ENCODE measurements at places on chromosomes 3 and 15.

- no peak overlapping the region for H3K27ac ChIP-seq
- H3K36me3 ChIP-seq, result no peaks in the 10 kb centered on the region
- H3K27me3 ChIP-seq, result no peaks in the 10 kb centered on the region
- no peak overlapping the region for H3K4me3 ChIP-seq
Measured at GRCh38 chr3:45249391-45249790, 23.3 kb upstream of the TMEM158 start.

GRCh38 chr3:48928679-48929078, 10.0 kb downstream of the ARIH2 start:
- H3K36me3 ChIP-seq, result peaks cover 77% of the 10 kb centered on the region
- peaks cover 52% of the 10 kb centered on the region for H3K4me1 ChIP-seq
- DNase-seq, result no peak
- no peaks in the 10 kb centered on the region for H3K27me3 ChIP-seq

DNA sequence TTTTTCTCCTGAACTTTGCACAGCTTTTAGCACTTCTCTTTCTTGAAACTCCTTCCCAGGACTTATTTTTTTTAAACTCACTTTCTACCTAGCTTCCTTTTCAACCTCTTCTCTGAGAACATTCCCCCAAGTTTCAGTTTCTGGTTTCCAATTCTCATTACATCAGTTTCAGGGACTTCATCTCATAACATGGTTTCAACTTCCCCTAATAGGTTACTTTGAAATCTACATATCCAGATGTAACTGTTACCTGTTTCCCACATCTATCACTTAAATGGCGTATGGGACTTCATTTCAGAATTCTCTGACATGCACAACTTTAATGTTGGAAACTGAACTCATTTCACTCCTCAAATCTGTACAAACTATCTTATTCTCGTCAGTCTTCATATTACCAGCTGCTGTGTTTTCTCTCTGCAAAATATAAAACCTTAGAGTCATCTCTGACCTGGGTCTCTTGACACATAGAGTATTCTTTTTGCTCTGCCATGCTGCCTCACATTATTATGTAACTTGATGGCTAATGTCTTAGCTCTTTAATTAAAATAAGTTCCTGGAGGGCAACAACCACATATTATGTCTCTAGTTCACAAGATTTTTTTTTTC, 58.4 kb downstream of the NME9 start:
- no peaks in the 10 kb centered on the region for H3K27me3 ChIP-seq
- H3K4me1 ChIP-seq, result no peaks in the 10 kb centered on the region
- DNase-seq, result no peak

GRCh38 chr15:47991357-47991756, 129.4 kb upstream of the SLC24A5 start:
- H3K4me3 ChIP-seq, result no peak overlapping the region
- DNase-seq, result no peak
- H3K4me1 ChIP-seq, result peaks cover 19% of the 10 kb centered on the region
- no peak overlapping the region for H3K27ac ChIP-seq

DNA sequence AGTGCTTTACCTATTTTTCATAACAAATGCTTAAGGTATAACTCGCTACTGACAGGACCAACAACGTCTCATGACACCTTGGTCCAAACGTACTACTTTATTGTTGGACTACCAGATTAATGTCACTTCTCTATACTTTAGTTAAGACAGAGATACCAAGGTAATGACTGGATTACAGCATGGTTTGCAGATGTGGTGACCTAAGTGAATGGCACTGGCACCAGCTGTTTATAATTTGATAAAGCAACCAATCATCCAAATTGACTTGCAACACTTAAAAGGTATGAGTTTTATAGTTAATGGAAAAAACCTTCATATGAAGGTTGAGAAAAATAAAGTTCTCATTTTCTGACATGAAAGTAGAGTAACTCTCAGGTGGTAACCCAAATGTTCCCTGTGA, 209.0 kb downstream of the NEK10 start:
- H3K27ac ChIP-seq, result no peak overlapping the region
- no peaks in the 10 kb centered on the region for H3K36me3 ChIP-seq
- H3K4me1 ChIP-seq, result no peaks in the 10 kb centered on the region
- no peak for DNase-seq

DNA sequence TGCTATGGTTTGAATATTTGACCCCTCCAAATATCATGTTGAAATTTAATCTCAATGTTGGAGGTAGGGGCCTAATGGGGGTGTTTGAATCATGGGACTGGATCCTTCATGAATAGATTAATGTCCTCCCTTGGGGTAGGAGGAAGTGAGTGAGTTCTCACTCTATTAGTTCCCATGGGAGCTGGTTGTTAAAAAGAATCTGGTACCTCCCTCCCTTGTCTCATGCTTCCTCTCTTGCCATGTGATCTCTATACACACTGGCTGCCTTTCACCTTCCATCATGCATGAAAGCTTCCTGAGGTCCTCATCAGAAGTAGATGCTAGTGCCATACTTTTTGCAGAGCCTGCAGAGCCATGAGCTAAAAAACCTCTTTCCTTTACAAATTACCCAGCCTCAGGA, 177.7 kb upstream of the MCTP2 start:
- H3K27me3 ChIP-seq, result no peaks in the 10 kb centered on the region
- H3K36me3 ChIP-seq, result no peaks in the 10 kb centered on the region
- DNase-seq, result no peak
- H3K27ac ChIP-seq, result no peak overlapping the region
- no peaks in the 10 kb centered on the region for H3K4me1 ChIP-seq

GRCh38 chr3:29512641-29513040, 231.8 kb downstream of the RBMS3 start:
- no peaks in the 10 kb centered on the region for H3K27me3 ChIP-seq
- H3K27ac ChIP-seq, result no peak overlapping the region
- peaks cover 34% of the 10 kb centered on the region for H3K4me1 ChIP-seq
- no peaks in the 10 kb centered on the region for H3K36me3 ChIP-seq
- no peak for DNase-seq

- no peaks in the 10 kb centered on the region for H3K27me3 ChIP-seq
- H3K36me3 ChIP-seq, result no peaks in the 10 kb centered on the region
- no peaks in the 10 kb centered on the region for H3K4me1 ChIP-seq
- no peak overlapping the region for H3K27ac ChIP-seq
- DNase-seq, result no peak
- H3K4me3 ChIP-seq, result no peak overlapping the region
Measured at GRCh38 chr3:188137051-188137450, 16.9 kb upstream of the LPP start.

DNA sequence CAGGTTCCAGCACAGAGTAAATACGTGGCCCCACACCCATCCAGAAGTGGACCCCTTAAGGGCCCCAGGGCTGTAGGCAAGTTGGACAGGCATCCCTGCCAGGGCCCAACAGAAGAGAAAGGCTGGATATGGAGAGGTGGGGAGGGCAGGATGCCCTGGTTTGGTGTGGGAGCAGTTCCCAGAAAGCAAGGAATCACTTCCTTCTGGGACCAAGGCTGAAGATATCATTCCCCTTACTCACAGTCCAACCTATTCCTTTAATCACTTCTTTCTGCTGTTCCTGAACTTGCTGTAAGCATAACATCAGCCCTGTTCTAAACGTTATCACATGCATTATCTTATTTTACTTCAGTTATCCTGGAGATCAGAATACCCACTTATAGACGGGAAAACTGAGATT, 6.1 kb upstream of the MESP2 start:
- H3K27ac ChIP-seq, result no peak overlapping the region
- H3K36me3 ChIP-seq, result no peaks in the 10 kb centered on the region
- no peaks in the 10 kb centered on the region for H3K4me1 ChIP-seq
- no peak overlapping the region for H3K4me3 ChIP-seq
- peak; percentile 18 for DNase-seq
- no peaks in the 10 kb centered on the region for H3K27me3 ChIP-seq

GRCh38 chr15:99414755-99415731, 150.7 kb upstream of the MEF2A start:
- H3K4me1 ChIP-seq, result no peaks in the 10 kb centered on the region
- no peak overlapping the region for H3K4me3 ChIP-seq
- H3K36me3 ChIP-seq, result no peaks in the 10 kb centered on the region
- no peaks in the 10 kb centered on the region for H3K27me3 ChIP-seq
- no peak for DNase-seq

- H3K4me1 ChIP-seq, result no peaks in the 10 kb centered on the region
- H3K27me3 ChIP-seq, result no peaks in the 10 kb centered on the region
- DNase-seq, result no peak
- H3K4me3 ChIP-seq, result no peak overlapping the region
Measured at GRCh38 chr3:26171006-26171405, 381.1 kb downstream of the OXSM start.

GRCh38 chr3:177904621-177905020, 631.6 kb upstream of the KCNMB2 start:
- H3K4me3 ChIP-seq, result no peak overlapping the region
- H3K4me1 ChIP-seq, result peaks cover 22% of the 10 kb centered on the region
- no peaks in the 10 kb centered on the region for H3K27me3 ChIP-seq

DNA sequence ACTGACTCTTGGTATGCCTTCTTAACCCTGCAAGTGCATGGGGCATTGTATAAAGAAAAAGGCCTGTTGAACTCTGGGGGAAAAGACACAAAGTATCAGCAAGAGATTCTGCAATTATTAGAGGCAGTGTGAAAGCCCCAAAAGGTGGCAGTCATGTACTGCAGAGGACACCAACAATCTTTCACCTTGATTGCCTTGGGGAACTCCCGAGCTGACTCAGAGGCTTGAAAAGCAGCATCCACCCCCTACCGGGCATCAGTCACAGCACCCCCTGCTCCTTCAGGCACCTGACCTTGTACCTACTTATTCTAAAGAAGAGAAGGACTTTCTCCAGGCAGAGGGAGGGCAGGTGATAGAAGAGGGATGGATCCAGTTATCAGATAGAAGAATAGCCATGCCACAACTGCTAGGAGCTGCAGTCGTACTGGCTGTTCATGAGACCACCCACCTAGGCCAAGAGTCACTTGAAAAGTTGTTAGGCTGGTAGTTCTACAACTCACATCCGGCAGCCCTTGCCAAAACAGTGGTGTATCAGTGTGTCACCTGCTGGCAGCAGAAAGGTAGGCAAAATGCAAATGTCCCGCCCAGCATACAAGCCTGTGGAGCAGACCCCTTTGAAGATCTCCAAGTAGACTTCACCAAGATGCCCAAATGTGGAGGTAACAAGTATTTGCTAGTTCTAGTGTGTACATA, 241.6 kb upstream of the CNTN6 start:
- H3K27me3 ChIP-seq, result no peaks in the 10 kb centered on the region
- DNase-seq, result no peak
- H3K4me1 ChIP-seq, result no peaks in the 10 kb centered on the region
- no peaks in the 10 kb centered on the region for H3K36me3 ChIP-seq
- no peak overlapping the region for H3K4me3 ChIP-seq
- no peak overlapping the region for H3K27ac ChIP-seq

DNA sequence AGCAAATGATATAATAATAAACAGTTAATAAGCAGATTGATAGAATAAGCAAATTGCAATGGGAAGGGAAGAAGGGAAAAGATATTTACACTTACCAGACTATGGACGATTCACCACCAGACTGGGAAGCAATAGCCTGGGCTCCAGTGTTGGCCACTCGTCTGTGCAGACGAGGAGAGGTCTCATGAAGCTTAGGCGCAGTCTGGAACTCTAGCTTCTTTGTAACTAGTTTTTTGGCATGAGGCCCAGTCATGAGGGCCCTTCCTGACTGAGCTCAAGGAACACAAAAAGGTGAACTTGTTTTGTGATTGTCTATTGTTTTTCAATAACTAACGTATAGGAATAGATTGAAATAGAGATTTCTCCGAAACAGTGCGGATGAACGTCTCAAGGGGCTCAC, 63.3 kb upstream of the GATM start:
- no peak overlapping the region for H3K27ac ChIP-seq
- peak; percentile 56 for DNase-seq
- H3K4me1 ChIP-seq, result peaks cover 12% of the 10 kb centered on the region
- no peaks in the 10 kb centered on the region for H3K36me3 ChIP-seq

GRCh38 chr3:15496341-15496664, 25.2 kb downstream of the COLQ start:
- no peak overlapping the region for H3K4me3 ChIP-seq
- H3K27ac ChIP-seq, result no peak overlapping the region
- no peak for DNase-seq
- H3K4me1 ChIP-seq, result peaks cover 17% of the 10 kb centered on the region
- no peaks in the 10 kb centered on the region for H3K36me3 ChIP-seq
- no peaks in the 10 kb centered on the region for H3K27me3 ChIP-seq

- H3K27ac ChIP-seq, result no peak overlapping the region
- DNase-seq, result no peak
- no peaks in the 10 kb centered on the region for H3K4me1 ChIP-seq
- no peaks in the 10 kb centered on the region for H3K27me3 ChIP-seq
- no peak overlapping the region for H3K4me3 ChIP-seq
- no peaks in the 10 kb centered on the region for H3K36me3 ChIP-seq
Measured at GRCh38 chr3:79985816-79986215, 218.0 kb upstream of the ROBO1 start.

DNA sequence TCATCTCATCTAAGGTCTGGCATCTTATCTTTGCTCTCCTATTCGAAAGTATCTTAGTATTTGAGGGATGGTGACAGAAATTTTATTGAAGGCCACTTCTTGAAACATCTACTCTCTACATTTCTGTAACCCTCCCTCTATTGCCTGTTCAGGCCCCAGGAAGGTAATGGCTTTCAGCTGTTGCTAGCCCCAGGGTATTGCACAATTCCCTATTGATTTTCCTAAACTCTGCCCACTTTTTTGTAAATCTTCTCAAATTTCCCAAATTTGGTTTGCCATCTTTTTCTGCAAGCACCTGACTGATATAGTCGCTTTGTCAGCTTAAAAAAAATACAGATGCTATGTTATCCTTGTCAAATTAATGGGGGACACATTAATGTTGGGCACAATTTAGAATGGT, 242.1 kb downstream of the RAP2B start:
- peaks cover 16% of the 10 kb centered on the region for H3K4me1 ChIP-seq
- no peaks in the 10 kb centered on the region for H3K27me3 ChIP-seq
- H3K4me3 ChIP-seq, result no peak overlapping the region

All from lower lobe of right lung (tissue), 2 donors.